ENCODE measurements at places on chromosomes 1 and 21.

DNA sequence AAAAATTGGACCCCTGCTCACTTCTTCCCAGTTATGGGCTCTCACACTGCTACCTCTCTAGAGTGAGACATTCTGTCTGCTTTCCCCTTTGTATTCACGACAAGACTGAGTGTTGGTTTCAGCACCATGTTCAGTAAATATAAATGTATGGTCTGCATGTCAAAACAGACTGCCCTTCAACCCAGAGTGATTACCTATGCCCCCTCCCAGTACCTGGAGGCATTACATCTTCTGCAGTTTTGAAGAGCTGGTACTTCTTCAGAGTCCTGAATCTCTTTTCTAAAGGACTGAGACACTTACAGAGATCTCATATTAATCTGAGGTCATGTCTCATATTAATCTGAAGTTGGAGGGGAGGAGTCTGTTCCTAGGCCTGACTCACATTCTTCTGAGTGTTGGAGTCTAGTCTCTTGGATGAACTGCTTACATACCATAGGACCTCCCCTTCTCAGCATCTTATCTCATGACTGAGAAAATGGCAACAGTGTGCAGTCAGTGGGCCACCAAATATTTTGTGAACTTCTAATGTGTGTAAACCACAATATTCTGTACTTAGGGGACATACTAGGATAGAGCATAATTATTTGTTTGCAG, 80.3 kb downstream of the RGL1 start:
- no peak for DNase-seq

- no peak for DNase-seq
Observed at GRCh38 chr21:36023092-36023480, 37.2 kb downstream of the SETD4 start.

- DNase-seq: no peak
Observed at GRCh38 chr21:25985990-25986389, 184.6 kb downstream of the APP start.

GRCh38 chr21:41977034-41977950, 23.5 kb upstream of the C2CD2 start:
- no peak for DNase-seq

DNA sequence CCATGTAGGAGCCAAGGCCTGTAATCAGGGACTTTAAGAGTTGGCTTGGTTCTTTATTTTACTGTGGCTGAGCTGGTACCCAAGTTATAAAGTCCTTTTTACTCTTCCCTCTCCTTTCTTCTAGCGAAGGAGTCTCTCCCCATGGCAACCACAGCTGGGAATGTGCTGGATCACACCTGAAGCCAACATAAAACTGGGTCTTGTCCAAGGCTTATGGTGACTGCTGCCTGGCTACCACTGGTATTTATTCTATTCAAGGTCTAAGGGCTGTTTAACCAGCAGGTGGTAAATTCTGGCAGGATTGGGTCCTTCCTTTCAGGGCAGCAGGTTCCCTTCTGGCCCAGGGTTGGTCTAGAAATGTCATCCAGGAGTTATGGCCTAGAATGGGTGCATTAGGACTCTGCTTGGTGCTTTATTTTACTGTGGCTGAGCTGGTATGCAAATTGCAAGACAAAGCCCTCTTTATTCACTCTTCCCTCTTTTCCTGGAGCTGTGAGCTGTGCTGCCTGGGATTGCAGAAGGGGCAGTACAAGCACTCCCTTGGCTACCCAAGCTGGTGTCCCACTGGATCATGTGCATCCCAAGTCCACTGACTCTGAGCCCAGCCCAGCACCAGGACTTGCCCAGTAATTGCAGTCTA, 26.6 kb downstream of the SLC22A15 start:
- no peak for DNase-seq

DNA sequence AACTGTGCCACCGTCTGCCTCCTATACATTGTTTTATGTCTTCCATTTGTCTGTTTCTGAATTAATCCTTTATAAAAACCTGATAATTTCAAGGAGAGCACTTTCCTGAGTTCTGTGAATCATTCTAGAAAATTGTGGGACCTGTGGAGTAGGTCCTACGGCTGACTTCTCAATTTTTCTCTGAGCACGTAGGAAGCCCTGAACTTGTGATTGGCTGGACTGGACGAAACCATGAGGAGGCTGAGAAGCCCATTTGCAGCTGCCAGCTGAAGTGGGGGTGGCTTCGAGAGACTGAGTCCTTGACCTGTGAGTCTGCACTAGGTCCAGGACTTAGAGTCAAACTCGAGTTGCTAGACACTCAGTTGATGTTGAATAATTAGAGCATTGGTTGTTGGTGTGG, 277.1 kb upstream of the NCAM2 start:
- DNase-seq: no peak

GRCh38 chr1:107286125-107286524, 145.3 kb downstream of the NTNG1 start:
- DNase-seq: no peak

- peak; percentile 67 for DNase-seq
Observed at GRCh38 chr1:13593511-13594131, 10.0 kb downstream of the PDPN start.

DNA sequence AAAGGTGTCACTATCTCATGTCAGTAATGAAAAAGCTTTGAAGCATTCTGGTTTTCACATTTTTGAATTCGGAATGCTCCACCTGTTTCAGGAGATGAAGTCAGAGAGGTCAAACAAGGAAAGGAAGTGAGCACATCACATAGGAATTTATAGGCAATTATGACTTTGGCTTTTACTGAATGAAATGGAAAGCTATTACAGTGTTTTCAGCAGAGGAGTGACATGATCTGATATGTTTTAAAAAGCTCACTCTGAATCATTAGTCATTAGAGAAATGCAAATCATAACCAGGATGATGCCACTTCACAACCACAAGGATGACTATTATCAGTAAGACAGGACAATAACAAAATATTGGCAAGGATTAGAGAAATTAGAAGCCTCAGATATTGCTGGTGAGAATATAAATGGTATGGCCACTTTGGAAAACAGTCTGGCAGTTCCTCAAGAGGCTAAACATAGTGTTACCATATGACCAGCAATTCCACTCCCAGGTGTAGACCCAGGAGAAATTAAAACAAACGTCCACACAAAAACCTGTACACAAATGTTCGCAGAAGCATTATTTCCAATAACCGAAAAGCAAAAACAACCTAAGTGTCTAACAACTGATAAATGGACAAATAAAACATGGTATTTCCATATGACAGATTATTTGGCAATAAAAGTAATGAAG, 7.5 kb downstream of the TAF1A start:
- no peak for DNase-seq

DNA sequence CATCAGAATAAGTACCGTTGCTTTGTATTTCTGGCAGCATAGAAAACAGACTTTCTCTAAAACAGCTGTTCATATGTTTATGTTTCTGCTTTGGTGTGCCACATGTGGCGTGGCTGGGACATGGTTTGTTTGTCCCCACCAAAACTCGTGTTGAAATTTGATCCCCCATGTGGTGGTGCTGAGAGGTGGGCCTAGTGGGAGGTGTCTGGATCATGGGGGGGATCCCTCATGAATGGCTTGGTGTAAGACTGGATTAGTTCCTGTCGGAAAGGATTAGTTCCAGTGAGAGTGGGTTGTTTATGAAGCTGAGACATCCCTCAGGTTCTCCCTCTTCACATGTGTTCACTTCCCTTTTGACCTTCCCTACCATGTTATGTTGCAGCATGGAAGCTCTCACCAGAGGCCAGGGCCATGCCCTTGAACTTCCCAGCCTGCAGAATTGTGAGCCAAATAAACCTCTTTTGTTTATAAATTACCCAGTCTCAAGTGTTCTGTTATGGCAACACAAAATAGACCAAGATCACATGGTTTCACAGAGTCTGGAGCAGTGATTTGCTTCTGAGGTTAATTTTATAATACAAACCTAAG, 17.9 kb upstream of the H3-3A start:
- no peak for DNase-seq

- DNase-seq: no peak
Observed at GRCh38 chr21:46286648-46287002, 483 bp downstream of the YBEY start.

DNA sequence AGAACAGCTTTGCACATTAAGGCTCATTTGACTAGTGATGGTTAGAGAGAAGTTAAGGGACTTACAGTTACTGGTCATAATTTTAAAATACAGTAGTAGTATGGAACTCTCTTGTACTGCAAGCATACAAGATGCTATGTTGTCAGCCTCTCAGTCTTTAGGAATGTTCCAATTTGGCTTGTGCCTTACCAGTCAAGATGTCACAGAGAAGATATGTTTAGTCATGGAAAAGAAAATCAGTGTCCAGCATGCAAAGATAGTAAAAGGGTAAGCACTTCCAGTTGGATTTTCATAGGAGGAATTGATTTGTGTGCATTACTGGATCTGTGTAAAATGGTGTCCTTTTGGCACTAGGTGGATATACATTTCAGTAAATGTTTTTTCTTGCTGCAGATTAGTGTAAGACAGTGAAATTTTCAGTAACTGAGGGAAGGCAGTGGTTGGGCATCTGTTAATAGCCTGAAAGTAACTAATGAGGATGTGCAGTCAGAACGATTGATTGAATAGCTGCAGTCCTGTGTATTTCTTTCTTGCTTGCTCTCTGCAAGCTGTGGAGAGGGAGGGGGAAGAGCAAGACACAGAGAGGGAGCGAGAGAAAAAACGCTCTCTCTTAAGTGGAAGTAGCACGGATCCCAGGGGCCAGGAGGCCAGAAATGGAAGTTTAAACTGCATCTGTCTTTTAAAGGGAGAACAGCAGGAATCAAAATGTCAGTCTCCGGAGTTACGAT, 108.2 kb downstream of the CLEC20A start:
- peak; percentile 48 for DNase-seq

DNA sequence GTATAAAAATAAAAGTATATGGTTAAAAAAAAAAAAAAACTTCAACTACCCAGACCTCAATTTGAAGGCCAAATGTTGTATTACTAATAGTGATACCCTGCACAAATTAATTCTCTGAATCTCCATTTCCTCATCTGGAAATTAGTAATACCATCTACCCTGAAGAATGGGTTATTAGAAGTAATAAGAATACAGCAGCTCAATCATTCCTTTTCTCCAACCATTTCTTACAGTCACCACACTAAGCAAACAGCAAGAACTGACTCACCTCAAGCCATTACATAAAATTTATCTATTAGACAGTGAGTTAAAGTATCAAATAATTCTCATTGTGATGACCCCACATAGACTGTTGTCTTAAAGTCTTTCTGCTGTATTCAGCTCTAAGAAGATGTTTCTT, 39.6 kb downstream of the RERE start:
- DNase-seq: no peak

DNA sequence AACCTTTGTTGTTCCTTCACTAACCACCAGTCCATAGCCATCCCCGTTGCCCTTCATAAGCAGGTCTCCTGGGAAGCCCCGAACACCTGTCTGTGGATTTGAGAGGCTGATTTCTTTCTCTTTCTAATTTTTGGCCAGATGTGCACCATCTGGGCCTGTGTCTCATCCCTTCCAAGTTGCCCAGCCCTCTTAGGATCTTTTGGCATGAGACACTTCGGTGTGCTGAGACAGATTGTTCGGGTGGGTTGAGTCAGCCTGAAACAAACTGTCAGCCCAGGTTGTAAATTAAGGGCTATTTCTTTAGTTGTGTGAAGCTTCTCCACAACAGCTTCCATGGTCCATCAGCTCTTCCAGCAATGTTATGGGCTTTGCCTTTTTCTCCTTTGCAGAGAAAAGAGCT, 1.4 kb upstream of the DNAJC11 start:
- no peak for DNase-seq

GRCh38 chr1:47324682-47325081, 8.9 kb upstream of the CMPK1 start:
- no peak for DNase-seq

- DNase-seq: no peak
Observed at GRCh38 chr21:45983981-45984551, 2.5 kb downstream of the COL6A1 start.
